ENCODE measurements at places on chromosomes 2 and 18.

DNA sequence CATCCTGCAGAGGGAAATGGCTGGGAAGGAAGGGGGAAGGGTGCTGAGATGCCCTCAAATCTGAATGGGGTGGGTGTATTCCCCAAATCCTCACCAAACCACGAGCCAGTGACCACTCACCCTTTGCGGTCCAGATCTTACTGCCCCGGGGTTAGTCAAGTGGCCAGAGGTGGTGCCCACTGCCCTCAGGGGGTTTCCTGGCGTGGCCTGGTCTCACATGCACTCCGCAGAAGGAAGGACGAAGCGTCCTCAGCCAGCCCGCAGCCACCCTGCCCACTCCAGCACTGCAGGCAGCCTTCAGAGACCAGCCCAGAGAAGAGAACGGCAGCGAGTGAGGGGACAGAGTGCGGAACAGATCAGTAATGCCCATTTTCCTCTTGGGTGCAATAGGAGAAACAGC, 50.4 kb downstream of the IL1RL2 start:
- DNase-seq = no peak

- DNase-seq = no peak
Observed at GRCh38 chr2:174931724-174932123, 73.5 kb downstream of the CHN1 start.

DNA sequence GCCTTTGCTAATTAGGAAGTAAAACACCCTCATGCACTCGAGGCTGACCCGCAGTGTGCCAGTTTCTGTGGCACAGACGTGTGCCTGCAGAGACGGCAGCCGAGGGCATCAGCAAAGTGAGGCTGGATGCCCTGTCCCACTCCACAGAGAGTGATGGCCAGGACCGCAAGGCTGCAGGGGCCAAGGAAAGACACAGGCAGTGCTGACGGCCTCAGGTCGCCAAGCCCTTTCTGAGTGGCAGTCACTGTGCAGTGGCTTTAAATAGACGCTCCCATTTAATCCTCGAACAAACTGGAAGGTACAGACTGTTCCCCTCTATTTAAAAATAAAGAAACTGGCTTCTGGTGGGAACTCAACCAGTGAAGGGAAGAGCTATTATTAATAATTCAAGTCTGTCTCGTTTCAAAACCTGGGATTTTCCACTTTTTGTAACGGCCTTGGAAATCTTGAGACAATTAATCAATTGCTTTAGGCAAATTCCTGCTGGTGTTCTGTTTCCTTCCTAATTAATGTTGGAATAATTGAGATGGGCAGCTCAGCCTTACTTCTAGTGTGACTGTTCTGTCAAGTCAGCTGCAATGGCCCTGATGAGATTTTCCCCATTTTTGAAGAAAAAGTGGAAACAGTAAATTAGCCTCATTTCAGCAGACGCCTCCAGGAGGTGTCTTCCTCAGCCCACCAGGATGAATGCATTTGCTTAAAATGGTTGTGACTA, 644.6 kb upstream of the RAB6C start:
- no peak for DNase-seq

DNA sequence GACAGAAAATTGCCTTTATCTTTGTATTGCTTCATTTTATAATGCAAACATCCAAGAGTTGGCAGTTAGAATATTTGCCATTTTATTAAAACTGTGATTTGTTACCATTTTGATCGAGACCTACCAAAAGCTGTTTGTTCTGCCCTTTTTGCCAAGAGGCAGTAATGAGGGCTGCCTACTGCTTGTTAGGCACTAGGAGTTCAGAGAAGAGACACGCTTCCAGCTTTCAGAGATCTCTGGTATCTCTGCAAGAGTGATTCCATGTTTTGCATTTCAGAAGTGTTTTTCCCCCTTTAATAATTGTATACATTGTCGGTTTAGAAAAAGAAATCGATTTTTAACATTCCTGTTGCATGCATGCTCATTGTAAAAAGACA, 628 bp downstream of the MRPL30 start:
- no peak for DNase-seq

- DNase-seq = no peak
Observed at GRCh38 chr2:156177654-156178053, 154.9 kb downstream of the NR4A2 start.

GRCh38 chr2:133362061-133362476, 206.2 kb downstream of the NCKAP5 start:
- DNase-seq = no peak

- no peak for DNase-seq
Observed at GRCh38 chr2:66748939-66749338, 314.0 kb downstream of the MEIS1 start.

DNA sequence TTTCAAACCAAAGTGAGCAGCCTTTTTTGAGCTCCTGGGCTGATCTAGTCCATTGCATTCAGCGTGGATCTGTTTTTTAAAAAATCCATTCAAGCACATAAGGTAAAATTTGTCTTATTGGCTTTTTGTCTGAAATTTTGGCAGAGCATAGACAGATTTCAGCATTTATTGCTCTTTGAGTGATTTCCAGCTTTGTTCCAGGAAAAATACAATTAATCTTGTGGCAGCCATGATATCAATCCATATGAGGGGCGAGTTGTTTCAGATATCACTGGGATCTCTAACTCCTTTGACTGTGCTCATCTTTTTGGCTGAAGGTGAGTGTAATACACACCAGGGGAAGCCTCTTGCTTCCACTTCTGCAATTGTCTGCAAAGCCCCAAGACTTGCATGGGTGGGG, 523.9 kb downstream of the SLC4A3 start:
- no peak for DNase-seq

GRCh38 chr2:161044095-161044865, 115.9 kb upstream of the TANK start:
- no peak for DNase-seq

- DNase-seq = no peak
Observed at GRCh38 chr18:76958692-76959341, 136.5 kb downstream of the ZNF236 start.

GRCh38 chr2:42079737-42080287, 32.0 kb downstream of the PKDCC start:
- no peak for DNase-seq

- no peak for DNase-seq
Observed at GRCh38 chr2:138760676-138761075, 19.5 kb downstream of the NXPH2 start.

DNA sequence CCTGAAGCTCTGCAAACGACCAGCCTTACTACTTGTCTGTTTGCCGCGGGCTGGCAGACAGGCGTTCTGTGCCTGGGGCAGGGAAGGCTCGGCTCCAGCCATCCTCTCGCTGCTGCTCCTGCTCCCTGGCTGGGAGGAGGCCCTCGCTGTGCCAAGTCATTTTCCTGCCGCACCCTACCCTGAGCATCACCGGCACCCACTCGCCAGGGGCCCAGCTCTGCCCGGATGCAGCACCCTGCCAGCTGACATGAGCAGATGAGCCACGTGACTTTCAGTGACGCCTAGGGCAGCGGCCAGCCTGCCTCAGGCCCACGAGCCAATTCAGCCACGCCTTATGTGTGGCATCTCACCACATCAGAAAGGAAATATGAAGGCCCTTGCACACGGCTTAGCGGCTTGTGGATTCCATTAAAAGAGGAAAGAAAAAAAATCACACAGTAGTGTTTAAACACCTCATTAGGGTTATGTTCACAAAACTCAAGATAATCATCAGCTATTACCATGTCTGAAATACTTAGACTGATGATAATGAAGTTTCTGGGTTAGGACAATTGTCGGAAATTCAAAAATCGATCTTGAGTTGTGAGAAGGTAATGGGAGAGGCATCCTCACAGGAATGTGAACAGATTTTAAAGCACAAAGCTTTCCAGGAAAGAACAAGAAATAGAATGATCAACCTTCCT, 250.5 kb downstream of the TWIST2 start:
- DNase-seq = no peak

DNA sequence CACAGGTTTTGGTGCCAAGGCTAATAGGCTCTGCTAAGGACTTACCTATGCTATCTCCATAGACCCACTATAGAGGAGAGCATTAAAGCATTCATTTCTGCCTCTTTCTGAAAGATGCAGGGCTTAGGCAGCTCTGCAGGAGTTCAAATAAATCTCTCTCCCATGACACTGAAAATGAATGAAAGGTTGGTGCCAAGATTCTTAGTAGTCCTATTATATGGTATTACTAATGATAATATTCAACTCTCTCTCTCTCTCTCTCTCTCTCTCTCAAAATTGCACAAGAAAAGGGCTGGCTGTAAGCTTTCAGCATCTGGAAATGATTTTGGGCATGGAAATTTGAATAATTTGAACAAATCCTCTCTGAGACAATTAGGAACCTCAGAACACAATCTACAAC, 433.7 kb downstream of the MBD2 start:
- no peak for DNase-seq

DNA sequence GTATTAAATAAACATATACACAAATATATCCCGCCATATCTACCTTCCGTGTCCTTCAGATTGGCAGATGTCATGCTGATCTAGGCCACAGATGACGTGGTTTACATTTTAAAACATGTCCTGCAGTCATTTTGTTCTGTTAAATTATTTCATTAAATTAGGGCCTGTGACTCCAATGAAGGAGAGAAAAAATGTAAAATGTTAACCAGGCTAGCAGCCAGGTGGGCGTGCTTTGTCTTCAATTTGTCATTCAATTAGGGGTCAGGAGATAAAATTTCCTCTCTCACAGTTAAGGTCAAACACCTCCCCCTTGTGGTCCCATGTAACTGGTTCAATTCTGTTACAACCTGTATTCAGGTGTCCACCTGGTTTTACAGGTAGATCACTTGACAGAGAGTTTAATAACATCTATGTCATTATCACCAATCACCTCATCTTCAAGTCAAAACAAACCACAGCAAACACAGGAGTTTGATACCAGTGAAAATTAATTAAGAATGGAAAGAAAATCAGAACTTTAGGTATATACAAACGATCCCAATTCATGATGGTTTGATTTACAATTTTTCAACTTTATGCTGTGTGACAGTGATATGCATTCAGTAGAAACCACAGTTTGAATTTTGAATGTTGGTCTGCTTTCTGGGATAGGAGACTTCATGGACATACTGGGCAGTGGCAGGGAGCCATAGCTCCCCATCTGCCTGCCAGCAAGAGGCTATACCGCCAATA, 339.4 kb downstream of the CMPK2 start:
- DNase-seq = no peak

GRCh38 chr2:36444216-36444936, 88.8 kb downstream of the CRIM1 start:
- DNase-seq = no peak

DNA sequence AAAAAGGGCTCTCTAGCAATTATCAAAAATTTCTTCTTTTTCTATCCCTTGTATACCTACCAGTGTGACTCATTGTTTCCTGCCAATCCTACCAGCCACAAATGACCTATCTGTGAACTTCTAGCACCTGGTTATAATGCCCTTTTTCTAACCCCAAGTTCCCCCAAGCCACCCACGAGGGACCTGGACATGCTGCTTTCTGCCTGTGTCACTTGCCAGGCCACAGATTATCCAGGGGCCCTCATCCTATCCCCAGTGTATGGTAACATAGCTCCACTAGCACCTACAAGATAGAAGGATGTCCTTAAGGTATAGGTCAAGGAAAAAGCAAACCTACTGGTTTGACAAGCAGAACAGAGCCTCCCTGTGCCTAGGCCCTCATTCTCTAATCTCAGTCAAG, 26.8 kb downstream of the AAK1 start:
- DNase-seq = no peak

DNA sequence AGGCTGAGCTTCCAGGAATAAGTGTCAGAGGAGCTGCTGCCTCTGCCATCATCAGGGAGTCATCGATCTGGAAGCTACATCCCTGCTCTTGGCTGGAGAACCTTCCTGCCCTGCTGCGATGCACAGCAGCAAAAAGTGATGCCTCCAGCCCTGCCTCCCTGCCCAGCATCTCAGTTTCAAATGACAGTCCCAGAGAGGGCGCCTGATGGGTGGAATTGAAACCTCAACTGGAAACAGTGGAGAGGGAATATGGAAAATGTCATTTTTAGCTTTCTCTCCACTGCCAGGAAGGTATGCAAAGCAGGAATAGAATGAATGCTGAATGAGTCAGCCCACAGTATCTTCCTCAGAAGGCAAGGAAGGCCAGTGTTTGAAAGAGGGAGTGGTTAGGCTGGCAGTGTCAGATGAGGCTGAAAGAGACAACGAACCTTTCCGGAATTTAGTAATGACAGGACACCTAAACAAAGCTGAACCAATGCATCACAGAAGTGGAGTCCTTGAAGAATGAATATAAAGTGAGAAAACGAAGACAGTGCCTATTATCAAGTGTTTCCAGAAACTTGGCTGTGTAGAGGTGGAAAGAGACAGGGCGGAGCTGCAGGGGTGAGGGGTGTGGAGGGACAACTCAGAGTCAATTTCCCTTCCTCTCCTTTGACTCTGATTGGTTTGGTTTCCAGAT, 153.9 kb upstream of the NDUFV2 start:
- no peak for DNase-seq

- DNase-seq = no peak
Observed at GRCh38 chr2:25814681-25815080, 63.6 kb downstream of the ASXL2 start.

- DNase-seq = no peak
Observed at GRCh38 chr2:182784777-182785176, 68.7 kb downstream of the DNAJC10 start.

GRCh38 chr2:134352844-134353243, 99.0 kb downstream of the MGAT5 start:
- no peak for DNase-seq

DNA sequence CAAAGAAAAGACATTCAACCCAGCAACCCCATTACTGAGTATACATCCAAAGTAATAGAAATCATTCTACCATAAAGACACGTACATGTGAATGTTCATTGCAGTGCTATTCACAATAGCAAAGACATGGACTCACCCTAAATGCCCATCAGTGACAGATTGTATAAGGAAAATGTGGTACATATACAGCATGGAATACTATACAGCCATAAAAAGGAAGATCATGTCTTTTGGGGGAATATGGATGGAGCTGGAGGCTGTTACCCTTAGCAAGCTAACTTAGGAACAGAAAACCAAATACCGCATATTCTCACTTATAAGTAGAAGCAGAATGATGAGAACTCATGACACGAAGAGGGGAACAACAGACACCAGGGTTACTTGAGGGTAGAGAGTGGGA, 145.9 kb downstream of the GULP1 start:
- no peak for DNase-seq

DNA sequence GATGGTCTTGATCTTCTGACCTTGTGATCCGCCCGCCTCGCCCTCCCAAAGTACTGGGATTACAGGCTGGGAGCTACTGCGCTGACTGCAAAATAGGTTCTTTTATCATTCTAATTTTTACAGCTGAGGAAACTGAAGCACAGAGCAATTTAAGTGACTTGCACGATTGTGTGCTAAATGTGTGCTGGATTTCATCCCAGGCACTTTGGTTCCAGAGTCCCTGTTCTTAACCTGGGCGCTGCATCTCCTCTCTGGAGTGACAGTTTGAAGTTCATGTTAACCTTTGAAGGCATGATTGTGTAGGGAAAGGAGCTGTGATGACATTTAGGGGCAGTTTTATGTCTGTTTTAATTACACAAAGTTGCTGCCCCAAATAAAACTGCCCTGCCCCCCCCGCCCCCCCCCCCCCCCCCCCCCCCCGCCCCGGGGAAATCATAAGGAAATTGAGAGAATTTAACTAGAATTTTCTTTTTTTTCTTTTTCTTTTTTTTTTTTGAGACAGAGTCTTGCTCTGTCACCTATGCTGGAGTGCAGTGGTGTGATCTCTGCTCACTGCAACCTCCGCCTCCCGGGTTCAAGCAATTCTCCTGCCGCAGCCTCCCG, 5.6 kb downstream of the ACSL3 start:
- DNase-seq = no peak

GRCh38 chr2:204763974-204764703, 218.9 kb downstream of the PARD3B start:
- no peak for DNase-seq
